AG04450 (cell line): ENCODE measurements at places on chromosomes 6 and 20. TPM values are rescaled to one million over a fixed set of nuclear protein-coding genes. Genes with fewer than 3 reads are reported as not detected.

DNA sequence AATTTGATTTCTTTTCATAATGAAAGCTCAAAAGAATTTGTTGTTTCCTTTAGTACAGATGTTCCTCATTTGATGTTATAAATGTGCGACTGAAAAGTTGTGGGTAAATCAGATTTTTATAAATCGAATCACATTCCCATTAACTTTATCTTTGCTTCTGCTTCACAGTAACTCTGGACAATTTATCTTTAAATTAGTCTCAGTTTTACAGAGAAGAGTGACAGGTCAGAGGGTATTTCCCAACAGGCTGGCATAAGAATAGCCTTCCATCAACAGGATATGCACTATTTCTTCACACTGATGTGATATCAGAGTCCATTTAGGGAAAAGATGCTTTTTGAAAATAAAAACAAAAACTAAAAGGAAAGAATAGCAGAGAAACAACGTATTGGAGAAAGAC lies 286.9 kb downstream of the FRK start:
- no peak for DNase-seq

DNA sequence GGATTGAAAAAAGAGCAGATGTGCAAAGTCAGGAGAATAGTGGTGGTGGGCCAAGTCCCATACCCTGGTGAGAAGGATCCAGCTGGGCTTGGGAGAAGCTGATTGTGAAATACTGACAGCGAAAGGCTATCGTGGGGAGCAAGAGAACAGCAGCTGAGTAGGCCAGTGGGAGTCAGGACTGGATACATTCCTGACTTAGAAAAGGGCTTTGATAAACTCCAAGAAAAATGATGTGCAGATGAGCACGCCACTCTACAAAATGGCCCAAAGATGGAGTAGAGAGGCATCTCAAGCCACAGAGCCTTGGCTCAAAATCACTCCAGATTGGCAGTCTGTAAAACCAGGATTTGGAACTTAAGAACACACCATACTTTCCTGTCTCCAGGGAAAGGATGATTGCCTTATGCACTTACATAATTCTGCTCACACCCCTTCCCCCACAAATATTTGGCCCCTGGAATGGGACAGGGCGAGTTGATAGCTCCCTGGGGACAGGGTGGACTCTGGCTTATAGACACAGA lies 578.7 kb downstream of the MAFB start:
- no peak for DNase-seq

DNA sequence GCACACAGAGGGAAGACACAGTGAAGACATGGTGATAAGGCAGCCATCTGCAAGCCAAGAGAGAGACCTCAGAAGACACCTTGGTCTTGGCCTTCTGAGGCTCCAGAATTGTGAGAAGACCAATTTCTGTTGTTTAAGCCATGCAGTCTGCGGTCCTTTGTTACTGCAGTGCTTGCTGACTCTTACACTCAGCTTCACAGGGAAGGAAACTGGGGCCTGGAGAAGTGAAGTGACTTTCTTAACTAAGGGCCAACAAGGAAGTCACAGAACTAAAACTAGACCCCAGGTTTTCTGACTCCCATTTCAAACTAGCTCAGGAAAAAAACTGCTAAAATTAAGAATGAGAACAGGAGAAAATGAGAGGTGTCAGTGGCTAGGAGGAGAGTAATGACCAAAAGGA lies 74.3 kb downstream of the TNFRSF21 start:
- DNase-seq = no peak

GRCh38 chr6:38676974-38677544 lies 25.9 kb downstream of the GLO1 start:
- DNase-seq = no peak

DNA sequence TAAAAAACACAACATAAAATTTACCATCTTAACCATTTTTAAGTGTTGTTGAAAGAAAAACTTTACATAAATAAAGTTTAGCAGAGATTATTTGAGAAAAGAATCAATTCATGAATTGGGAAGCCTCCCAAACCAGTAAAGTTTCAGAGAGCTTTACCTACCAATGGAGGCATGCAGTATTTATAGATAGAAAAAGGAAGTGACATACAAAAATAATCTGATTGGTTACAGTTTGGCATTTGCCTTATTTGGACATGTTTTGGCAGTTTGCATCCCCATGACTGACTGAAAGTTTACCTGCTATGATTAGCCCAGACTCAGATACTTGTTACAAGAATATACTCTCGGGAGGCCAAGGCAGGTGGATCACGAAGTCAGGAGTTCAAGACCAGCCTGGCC lies 3.7 kb upstream of the CMTR1 start:
- DNase-seq = no peak

- peak; percentile 21 for DNase-seq
Measured at GRCh38 chr6:100001915-100002388, 7.9 kb upstream of the MCHR2 start.

The CYP39A1 gene
- not detected in 2 replicates for polyA plus RNA-seq

The PROCR gene
- polyA plus RNA-seq = 73.8 and 86.5 TPM in 2 replicates

The OLIG3 gene
- not detected in 2 replicates for polyA plus RNA-seq

The TXLNB gene
- 0.88 and 1.3 TPM in 2 replicates for polyA plus RNA-seq
